GM06990 (cell line): ENCODE measurements at places on chromosomes 6 and 20.

DNA sequence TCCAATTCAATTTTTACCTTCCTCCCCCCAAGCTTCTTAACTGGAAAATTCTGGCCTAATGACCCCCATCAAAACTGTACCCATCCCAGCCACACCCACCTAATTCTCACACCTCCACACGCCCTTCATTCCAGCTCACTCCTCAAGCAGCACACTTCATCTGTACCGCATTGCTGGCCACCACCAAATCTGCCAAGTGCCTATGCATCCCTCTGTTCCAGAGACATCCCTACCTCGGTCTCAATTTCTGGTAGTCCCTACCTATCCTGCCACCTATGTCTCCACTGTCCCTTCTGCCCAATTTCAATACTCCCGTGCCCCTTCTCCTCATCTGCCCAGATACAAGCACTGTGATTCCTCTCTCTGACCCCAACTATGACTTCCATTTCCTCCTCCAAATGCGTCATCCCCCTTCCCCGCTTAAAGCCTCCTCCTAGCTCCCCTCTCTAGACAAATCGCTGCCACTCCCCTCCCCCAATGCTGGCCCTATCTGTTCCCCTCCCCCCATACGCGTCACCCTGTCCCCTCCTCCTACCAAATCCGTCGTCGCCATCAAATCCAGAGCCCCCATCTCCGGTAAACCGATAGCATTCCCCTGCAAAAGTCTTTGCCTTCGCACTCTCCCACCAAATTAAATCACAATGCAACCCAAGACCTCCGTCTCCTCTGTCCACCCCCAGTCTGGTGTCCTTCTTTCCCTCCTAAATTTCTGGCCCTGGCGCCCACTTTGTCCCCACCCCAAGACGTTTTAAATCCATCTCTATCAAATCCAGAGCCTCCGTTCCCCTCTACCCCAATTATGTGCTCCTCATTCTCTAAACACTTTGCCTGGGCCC is 1.2 kb downstream of the MTCH1 start:
- no peak for DNase-seq

DNA sequence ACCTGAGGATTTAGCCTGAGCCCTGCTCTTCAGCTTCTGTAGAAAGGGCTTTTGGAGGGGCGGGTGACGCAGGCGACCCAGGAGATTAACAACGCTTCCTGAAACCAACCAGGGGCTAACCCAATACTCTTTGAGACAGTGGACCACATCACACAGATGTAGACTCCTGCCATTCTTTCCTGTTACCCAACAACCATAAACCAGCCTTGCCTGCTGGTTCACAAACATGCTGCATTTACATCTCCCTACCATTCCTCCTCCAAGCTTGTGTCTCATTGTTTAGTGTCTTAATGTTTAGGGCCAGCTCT is 28.3 kb downstream of the PPP1R16B start:
- no peak for DNase-seq

GRCh38 chr20:47217482-47218446 is 138.7 kb downstream of the ZMYND8 start:
- no peak for DNase-seq

GRCh38 chr20:13147971-13148370 is 73.1 kb upstream of the ISM1 start:
- DNase-seq: no peak

DNA sequence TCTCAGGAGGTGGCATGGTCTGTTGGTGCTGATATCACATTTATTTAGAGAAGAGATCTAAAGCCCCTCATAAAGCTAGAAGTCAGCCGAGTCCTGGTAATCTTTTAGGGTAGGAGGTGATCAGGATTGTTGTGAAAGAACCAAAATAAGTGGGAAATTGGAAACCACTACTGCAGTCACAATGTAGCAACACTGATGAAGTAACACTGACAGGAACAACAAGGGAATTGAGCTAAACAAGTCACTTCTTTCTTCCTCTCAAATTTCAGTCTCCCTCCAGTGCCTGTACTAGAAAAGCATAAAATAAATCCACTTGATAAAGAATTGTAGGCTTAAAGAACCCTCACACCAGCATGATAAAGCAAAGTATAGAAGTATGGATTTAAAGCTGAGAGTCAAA is 1509.0 kb downstream of the GRIK2 start:
- DNase-seq: no peak

- no peak for DNase-seq
Observed at GRCh38 chr6:117072781-117073180, 192.6 kb upstream of the VGLL2 start.

DNA sequence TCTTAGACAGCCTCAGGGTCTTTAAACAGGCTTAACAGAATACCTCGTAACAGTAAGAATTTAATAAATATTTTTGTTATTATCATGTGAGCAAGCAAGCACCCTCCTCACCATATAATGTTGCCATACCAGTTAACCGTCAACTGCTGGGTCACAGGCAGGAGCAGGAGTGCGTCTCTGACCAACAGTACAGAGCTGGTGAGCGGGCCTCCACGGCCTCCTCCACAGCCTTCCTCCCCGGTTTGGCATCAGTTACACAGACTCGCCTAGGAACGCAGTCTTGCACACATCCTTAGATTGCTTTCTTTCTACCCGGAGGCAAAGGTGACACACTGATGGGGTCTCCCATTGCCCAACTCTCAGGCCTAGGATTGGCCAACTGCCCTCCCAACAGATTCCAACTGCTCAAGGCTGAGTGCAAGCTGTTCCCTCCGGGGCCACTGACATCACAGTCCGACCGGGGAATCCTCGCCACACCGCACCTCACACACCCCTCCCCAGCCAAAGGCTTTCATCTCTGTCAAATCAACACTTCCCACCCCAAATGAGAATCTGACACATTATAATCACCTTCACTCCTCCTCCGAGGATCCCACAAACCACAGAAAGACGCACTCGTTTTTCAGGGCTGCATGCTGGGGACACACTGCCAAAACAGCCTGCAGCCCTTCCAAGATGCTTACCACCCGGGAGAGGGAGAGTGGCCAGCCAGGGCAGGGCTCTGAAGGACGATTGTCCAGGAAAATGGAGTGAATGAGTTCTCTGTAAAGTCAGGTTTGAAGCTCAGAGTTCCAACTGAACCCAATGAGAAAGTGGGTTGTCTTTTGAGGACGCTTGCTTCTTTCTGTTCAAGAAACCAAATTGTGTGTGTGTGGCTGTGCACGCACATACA is 63.2 kb downstream of the PDE10A start:
- no peak for DNase-seq

DNA sequence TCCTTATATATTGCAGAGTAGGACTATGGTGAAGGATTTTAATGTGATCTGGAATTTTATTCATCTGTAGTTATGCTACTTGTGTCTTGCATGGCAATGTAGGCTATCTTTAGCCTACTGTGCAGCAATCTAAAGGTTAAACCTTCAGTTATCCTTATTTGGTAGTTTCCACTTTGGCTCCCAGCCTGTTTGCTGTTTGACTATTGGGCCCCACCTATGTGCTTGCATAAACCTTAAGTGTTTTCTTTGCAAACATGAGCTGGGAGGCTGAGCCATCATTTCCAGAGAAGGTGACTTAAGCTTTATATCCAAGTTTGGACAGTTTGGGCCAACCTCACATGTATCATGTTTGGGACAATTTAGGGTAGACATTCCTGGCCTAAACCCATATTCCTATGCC is 537.5 kb downstream of the BTBD3 start:
- DNase-seq: no peak

- DNase-seq: no peak
Observed at GRCh38 chr6:112665114-112665513, 318.0 kb downstream of the RFPL4B start.

DNA sequence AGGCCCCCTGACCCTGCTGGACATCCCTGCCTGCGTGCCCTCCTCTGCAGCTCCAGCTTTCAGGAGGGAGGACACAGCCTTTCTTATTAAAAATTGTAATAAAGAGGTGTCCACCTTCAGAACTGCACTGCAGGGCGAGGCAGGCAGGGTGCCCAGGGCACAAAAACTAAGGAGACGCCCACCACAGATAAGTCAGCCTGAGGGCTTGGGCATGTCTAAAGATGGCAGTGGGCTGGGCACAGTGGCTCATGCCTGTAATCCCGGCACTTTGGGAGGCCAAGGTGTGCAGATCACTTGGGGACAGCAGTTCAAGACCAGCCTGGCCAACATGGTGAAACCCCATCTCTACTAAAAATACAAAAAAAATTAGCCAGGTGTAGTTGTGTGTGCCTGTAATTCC is 7.0 kb upstream of the C20orf144 start:
- no peak for DNase-seq

DNA sequence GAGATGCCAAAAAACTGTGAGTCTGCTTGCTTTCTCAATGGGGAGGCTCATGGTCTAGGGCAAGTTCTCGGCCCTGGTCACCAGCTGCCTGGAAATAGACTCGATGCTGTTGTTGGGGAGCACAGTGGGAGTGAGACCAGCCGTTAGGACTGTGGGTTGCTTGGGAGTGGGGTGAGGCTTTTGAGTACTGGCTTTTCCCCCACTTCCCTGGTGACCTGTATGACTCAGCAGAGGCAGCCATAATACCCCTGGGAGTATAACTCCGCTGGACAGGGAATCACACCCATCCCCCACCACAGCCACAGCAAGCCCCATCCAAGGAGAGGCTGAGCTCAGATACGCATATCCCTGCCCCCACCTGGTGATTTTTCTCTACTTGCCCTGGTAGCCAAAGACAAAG is 48.9 kb upstream of the OGFRL1 start:
- DNase-seq: no peak

- no peak for DNase-seq
Observed at GRCh38 chr20:49671433-49671832, 42.2 kb downstream of the B4GALT5 start.

DNA sequence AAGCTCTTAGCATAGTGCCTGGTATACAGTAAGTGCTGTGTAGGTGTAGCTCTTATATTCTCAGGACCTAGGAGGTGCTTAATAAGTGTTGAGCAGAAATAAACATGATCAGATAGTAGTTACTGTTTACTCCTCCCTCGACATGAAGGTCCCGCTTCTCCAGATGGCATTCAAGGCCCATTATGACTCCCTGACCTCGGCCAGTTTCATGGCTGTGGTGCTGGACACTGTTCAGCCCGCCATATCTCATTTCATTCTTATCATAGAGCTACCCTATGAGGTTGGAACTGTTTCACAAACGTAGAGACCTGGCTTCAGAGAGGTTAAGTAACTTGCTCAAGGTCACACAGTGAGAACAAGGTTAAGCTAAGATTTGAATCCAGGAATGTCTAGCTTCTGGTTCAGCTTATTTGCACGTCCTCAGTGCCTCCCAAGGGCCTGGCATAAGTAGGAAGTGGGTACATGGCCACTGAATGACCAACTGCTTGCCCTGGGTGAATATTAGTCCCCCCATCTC is 39.0 kb downstream of the CD40 start:
- DNase-seq: no peak

DNA sequence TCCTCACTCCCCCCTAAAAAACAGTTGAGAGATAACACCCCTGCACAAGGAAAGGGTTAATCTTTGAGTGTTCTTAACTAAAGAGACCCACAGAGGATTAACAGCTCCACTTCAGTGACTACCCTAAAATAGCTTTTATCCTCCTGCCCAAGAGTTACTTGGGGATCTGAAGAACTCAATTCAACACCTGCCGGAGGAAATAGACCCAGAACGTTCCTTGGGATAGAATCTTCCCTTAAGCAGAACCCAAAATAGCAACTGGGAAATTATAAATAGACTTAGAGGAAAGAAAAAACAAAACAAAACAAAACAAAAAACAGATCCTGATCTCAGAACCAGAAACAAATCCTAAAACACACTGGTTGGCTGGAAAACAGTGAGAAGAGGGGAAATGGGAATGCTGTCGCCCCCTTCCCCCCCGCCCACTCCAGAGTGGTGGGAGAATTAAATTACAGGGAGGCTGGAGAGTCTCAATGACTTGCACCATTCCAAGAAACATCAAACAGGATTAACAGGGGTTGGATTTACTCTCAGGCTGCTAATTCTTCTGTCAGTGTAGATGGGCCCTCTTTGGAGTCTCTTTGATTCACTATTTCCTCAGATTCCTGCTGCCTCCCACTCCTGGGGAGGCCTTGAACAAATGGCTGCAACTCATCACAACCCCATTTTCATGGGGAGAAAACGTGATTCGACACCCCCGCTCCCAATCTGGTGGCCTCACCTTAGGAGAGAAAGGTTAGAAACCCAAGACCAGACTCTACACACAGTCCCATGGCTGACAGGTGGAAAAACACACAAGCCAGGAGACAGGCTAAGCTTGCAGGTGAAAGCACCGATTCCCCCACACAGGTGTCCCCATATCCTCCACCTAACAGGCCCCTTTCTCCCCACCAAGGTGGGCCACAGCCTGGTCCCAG is 1.4 kb downstream of the PLAGL2 start:
- no peak for DNase-seq

- DNase-seq: no peak
Observed at GRCh38 chr20:57847104-57847503, 137.3 kb upstream of the PMEPA1 start.

DNA sequence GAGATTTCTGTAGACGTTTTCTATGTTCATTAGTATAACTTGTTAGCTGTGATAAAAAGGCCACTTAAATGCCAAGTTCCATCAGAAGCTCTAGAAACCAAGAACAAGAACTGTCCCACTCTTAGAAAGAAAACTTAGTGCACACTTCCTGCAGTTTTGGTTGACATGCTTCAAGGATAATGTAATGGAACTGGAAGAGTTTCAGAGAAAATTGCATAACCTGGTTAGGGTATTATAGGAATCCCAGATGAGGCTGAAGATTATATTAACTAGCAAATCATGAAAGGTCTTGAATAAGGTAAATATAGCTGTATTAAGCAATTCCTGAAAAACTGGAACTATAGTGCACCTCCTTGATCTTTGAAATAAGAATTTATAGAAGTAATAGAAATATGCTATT is 1.8 kb upstream of the PHACTR2 start:
- no peak for DNase-seq

- no peak for DNase-seq
Observed at GRCh38 chr6:167570460-167571400, 245.8 kb downstream of the TTLL2 start.

DNA sequence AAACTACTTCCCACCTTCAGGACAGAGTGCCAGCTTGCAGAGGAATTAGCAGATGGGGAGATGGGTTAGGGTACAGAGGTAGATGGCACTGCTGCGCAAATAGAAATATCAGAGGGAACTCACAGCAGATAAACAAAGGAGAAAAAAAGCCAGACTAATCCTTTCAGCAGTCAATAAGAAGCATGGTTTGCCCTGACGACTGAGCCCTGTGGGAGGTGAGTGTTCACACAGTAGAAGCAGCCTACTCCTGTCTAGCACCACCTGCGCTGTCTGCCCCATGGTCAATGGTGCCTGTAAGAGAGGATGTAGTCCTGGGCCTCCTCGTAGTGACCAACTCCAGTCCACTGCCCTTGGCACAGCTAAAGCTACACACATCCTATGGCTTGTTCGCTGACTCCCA is 174.1 kb downstream of the IBTK start:
- no peak for DNase-seq
